Panc1 (cell line): ENCODE measurements at places on chromosomes 3 and 15. TPM values are rescaled to one million over a fixed set of nuclear protein-coding genes. Genes with fewer than 3 reads are reported as not detected.

The PAK6 gene
- 6.3 TPM for total RNA-seq

The VIPR1 gene
- 0.41 TPM for total RNA-seq

DNA sequence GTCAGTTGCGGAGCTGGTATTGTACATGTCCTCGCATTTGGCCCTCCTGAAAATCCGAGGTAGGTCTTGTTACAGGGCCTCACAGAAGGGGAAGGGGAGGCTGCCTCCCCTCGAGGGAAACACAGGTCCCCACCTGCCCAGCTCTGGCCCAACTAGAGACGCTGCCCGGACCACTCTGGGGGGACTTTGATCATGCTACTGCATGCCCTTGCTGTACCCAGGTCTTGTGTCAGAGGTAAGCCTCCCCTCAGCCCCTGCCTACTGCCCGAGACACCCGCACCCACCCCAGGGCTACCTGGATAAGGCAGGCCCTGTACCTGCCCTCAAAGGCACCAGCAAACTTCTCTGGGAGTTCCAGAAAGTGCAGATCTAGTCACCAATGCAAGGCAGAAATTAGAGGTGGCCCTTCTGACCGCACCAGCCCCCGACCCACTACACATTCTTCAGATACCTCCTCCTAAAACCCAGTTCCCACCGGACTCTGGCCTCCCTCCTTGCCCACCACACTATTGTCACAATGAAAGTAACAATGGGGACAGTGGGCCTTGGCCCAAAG lies 981 bp upstream of the SCAP start:
- DNase-seq, result no peak

DNA sequence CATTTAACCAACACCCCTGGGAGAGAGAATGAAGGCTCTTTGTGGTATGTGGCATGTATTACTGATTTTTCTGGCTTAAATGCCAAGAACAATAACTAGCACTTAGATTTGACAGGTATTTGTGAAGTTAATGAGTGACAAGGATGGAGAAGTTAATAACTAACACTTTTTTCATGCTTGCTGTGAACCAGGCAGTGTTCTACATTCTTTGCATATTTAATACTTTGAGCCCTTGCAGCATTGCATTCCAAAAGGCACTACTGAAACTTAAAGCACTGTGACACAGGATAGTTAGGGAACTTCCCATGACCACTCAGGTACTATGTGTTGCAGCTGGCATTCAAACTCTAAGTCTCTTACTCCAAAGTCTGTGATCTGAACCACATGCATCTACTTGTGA lies 650.6 kb downstream of the ZPLD1 start:
- DNase-seq, result no peak
